Coronary artery (tissue), 2 donors: ENCODE measurements at places on chromosomes 5 and 9.

DNA sequence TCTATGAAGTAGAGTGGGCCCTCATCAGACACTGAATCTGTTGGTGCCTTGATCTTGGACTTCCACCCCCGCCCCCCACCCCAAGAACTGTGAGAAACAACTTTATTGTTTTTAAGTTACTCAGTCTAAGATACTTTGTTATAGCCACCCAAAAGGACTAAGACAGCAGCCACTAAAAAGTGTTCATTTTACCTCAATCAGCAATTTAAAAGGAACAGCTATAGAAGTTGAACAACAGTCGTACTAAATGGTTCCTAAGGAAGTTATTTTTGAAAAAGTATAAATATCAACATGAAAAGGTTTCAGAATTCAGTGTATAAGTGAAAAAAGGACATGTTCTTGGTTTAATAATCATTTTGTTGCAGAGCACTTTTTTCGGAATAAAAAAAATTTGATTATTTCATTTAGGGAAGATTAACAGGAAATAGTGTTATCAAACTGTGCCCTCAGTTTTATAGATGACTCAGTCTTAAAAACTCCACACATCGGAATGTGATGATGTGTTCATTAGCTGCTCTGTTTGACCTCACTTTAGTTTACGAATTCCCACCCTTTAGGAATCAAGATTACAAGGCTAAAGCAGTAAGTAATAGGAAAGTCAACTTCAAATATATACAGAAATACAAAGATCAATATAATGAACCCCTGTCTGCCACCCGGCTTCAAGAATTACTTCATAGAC is 71.2 kb downstream of the MTAP start:
- DNase-seq: no peak

DNA sequence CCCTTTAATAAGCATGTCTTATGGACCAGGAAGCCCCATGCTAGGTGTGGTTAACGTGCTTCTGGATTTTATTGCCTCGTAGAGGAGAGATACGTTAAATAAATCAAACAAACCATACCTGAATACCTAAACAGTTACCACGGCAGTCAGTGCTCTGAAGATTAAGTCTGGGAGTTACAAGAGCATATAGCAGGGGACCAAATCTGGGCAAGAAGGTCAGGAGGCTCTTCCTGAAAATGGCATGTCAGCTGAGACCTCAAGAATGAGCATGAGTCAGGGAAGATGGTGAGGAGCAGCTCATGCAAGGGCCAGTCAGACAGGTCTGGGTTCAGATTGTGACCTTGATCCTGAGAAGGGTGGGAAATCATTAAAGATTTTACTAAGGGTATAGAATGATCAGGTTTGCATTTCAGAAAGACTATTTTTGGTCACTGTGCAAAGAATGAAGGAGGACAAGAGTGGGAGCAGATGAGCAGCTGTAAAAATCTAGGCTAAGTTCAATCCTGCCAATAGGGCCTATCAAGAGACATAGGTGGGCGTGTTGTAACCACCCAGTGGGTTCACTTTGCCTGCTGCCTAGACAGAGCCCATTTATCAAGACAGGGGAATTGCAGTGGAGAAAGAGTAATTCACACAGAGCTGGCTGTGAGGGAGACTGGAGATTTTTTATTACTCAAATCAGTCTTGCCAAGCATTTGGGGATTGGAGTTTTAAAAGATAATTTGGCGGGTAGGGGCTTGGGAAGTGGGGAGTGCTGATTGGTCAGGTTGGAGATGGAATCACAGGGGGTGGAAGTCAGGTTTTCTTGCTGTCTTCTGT is 4.8 kb upstream of the ZNF366 start:
- no peak for DNase-seq

- no peak for DNase-seq
These were observed 94.7 kb upstream of the OSMR start for GRCh38 chr5:38751103-38751502.

GRCh38 chr9:97487107-97487506 is 14.4 kb upstream of the TMOD1 start:
- DNase-seq: no peak

DNA sequence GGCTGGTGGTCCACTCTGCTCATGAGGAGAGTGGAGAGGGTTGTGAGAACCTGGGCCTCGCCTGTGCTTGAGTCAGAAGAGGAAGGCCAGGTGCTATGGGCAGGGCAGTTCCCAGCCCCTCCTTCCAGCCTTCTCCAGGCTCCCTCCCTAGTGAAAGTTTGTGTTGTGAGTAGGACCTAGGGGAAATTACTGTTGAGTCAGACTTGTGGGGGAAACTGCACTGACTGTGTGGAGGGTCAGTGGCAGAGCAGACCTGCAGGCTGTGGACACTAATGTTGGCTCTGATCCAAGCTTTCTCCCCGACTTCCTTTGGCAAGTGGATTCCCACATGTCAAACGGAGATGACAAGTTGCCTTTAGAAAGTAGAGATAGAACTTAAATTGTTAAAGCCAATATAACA is 102.6 kb downstream of the ARHGAP26 start:
- DNase-seq: no peak

DNA sequence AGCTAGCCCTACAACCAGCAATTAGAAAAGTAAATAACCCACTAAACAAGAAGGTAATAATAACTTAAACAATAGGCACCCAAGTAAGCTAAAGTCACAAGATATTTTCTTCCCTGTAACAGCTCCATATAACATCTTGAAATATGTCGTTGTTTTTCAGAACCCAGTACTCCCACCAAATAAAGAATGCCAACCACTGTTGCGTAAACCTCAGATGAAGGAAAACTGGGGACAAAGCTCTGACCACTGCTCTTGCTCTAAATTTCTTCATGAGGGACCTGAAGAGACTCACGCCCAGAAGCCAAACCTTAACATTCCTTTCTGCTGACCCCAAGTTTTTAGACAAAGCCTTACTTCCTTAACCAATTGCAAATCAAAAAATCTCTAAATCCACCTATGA is 267.7 kb upstream of the GAS1 start:
- no peak for DNase-seq
